ENCODE measurements at places on chromosomes 2 and 18. TPM values are rescaled to one million over a fixed set of nuclear protein-coding genes. Genes with fewer than 3 reads are reported as not detected.

POTEI gene
- not detected for total RNA-seq

LHCGR gene
- not detected for total RNA-seq

GRCh38 chr18:7603259-7604000 is 36.3 kb downstream of the PTPRM start:
- no peak overlapping the region for H3K27ac ChIP-seq
- no peak for DNase-seq
- H3K4me1 ChIP-seq: no peaks in the 10 kb centered on the region
- H3K36me3 ChIP-seq: no peaks in the 10 kb centered on the region

- H3K4me3 ChIP-seq: no peak overlapping the region
- H3K36me3 ChIP-seq: no peaks in the 10 kb centered on the region
- DNase-seq: no peak
- no peak overlapping the region for H3K27ac ChIP-seq
- no peaks in the 10 kb centered on the region for H3K27me3 ChIP-seq
- H3K4me1 ChIP-seq: no peaks in the 10 kb centered on the region
Measured at GRCh38 chr2:142815375-142815774, 62.1 kb upstream of the KYNU start.

IL1A gene
- 6.6 TPM for total RNA-seq

LAMA1 gene
- total RNA-seq: not detected

DNA sequence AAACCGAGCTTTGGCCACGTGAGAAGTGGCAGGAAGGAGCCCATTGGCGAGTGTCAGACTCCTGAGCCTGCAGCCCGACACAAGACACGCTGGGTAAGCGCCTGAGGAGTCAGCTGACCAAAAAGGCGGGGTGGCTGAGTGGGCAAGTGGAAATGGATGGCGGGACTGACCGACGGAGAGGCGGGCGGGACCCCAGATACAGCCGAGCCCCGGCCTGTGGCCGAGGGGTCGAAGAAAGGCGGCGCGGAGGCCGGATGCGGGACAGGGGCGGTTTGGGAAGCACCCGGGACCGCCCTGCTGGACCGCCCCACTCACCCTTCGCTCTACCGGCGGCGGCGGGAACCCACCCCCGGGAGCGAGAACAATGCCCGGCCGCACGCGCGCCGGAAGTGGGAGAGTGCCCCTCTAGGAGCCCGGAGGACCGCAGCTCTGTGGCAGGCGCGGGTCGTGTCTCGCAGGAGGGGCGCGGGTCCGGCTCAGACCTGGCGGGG is 22.8 kb downstream of the ZSCAN30 start:
- peaks cover 16% of the 10 kb centered on the region for H3K4me1 ChIP-seq
- H3K27me3 ChIP-seq: no peaks in the 10 kb centered on the region
- H3K36me3 ChIP-seq: peaks cover 27% of the 10 kb centered on the region
- DNase-seq: peak; percentile 77

- H3K4me1 ChIP-seq: peaks cover 16% of the 10 kb centered on the region
- H3K27ac ChIP-seq: no peak overlapping the region
- no peak overlapping the region for H3K4me3 ChIP-seq
Measured at GRCh38 chr2:241180495-241180894, 8.0 kb upstream of the ANO7 start.
